ENCODE measurements at places on chromosomes 7 and 10.

GRCh38 chr7:55588379-55588699 lies 16.0 kb upstream of the VOPP1 start:
- DNase-seq: no peak

DNA sequence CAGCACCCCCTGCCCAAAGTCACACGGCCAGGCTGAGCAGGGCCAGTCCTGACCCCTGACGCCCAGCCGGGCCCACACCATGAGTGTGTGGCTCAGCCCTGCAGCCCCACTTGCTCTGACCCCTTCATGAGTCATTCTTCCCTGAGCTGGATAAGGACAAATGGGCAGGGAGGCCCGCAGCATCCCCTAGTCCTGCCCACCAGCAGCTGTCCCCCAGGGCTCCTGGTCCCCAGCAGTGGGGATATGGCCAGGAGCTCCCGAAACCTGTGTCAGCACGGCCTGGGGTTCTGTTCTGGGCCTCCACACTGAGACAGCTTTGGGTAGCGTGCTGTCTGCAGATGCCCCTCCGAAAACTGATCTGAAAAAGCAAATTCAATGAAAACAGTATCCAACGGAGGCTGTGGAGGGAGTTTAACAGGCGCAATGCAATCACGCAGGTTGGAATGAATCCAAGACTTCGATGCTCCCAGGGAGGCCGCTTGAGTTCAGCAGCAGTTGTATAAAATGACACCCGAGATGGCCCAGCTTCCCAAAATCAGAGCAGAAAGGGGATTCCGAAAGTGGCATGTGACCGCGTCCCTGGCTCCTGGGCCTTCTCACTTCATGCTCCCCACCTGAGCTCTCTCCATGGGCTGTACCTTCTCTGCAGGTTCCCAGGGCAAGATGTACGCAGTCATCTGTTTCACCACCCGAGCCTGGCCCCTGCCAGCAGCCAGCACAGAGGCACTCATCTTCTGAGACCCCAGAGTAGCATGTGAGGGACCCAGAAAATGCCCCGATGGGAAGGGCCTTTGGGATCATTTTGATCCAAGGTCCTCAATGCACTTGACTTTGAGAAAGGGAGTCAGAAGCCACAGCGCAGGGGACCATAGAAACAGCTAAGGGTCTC lies 214.1 kb downstream of the USP6NL start:
- peak; percentile 66 for DNase-seq

- no peak for DNase-seq
Observed at GRCh38 chr7:34544621-34545020, 113.4 kb upstream of the NPSR1 start.

GRCh38 chr7:46292741-46293140 lies 371.7 kb upstream of the IGFBP3 start:
- DNase-seq: no peak

GRCh38 chr7:1553512-1554210 lies 2.3 kb downstream of the TMEM184A start:
- DNase-seq: no peak

- no peak for DNase-seq
Observed at GRCh38 chr10:7035126-7035761, 375.6 kb downstream of the SFMBT2 start.

GRCh38 chr10:122021379-122021778 lies 32.4 kb downstream of the TACC2 start:
- peak; percentile 28 for DNase-seq

DNA sequence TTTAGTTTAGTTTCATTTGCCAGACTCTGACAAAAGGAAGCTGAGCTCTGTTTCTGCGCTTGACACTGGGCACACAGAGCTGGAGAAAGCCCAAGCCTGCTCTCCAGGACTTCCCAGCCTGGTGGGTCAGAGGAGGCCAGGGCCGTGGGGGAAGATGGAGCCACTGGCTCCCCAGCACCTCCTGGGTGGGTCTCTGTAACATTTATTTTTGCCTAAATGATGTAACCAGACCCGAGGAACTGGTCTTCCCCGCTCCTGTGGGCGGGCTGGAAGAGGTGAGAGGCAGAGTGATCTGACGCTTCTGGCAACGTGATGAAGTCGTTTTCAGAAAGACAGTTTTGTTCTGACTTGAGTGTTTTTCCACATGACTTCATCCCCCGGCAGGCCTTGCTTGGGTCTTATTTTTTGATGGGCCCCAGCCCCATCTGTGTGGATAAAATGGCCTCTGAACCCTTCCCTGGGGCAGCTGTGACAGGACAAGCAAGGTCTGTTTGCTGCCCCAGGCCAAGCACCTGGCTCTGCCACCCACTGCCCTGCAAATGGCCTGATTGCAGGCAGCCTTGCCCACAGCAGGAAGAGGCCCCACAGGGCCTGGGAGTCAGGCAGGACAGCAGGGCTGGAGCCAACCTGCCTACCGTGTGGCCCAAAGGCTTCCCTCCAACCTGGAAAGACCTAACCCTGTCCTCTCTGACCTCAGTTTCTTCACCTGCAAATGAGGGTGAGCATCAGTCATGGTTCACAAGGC lies 304.9 kb upstream of the ZMIZ1 start:
- no peak for DNase-seq

- no peak for DNase-seq
Observed at GRCh38 chr7:117405519-117405918, 21.8 kb downstream of the ASZ1 start.

DNA sequence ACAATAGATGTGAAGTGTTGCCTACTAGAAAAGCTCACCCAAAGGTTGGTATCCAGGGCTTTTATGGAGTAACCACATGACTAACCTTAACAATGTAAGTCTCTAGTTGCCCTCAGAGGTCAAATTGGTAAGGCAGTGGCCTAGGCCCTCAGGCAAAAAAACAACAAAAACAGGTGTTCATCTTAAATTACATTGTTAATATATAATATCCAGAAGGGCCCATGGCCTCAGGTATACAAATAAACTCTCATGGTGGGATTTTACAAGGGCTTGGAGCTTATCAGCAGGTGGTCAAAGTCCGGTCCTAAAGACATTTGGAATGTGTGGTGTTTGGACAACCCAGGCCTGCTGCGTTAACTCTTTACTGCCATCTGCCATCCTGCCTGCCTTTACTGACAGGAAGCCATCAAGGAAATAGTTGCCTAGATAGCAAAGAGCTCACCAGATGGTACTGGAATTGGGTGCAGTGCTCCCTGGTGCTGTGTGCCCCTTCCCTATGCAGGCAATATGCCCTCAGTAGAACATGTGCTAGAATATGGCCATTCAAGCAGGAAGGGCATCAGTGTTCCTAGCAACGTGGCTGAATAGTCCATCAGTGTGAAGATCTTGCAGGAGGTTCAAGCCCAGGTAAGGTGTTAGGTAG lies 36.2 kb downstream of the TOMM7 start:
- DNase-seq: no peak

DNA sequence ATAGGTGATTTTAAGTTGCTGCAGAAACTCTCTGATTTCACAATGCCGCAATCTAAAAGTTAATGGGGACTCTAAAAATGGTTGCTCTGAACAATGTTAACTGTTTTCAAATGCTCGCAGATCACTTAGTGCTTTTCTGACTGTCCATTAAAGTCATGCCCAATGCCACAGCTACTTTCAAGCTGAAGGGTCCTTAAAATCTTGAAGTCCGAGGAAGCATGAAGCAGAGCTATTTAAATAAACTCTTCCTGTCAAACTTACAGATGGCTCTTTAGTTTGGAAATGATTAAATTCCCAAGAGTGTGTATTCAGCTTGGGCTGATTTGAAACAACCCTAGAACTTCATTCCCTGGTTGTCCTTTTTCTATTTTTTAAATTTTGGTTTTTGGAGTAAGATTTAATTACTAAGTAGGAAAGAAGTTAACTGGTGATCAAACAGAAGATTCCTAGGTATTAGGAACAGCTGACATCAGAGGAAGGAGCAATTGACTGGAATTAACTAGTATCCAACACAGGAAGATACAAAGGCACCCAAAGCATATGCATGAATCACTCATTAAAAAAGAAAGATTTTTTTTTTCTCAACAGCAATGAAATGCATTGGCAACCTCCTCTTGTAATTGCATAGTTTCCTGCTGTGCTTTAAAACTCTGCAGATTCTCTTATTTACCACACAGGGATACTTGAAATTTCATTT lies 105.1 kb downstream of the NRP1 start:
- no peak for DNase-seq
